ENCODE measurements at places on chromosomes 2 and 18.
A peak's percentile ranks its signal among the peaks of the same experiment; 100 is the strongest.

DNA sequence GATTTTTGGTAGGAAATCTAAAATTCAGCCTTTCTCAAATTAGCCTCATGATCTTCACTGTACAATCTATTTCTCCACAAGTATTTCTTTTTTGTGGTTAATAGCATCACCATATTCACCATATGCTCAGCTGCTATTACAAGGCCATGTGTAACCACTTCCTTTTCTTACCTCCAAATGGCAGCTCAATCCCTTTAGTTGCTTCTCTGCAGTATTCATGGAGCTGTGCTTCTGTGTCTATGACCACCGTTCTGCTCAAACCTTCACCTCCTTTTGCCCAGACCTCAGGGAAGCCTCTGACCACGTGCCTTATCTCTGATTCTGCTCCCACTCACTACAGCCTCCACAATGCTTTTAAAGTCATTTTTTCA is 126.7 kb upstream of the TMEM200C start:
- no peak for DNase-seq

DNA sequence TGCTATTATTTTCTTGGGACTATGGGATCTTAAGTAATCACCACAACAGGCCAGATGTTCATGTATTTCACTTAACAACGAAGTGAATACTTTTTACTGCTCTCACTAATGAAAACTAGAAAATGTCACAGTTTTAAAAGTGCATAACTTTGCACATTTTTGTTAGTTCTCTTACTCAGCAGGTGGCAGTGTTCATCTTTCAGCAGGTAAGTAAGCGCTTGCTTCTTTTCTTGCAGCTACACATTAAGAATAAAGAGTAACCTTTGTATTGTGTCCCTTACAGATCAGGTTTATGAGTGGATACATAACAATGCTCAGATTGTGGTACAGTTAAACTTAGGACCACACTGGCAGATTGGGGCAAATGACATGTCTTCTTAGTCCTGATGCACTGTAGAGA is 61.0 kb downstream of the DAW1 start:
- DNase-seq, result no peak

- no peak for DNase-seq
Observed at GRCh38 chr2:201070948-201071478, 458 bp downstream of the HYCC2 start.

DNA sequence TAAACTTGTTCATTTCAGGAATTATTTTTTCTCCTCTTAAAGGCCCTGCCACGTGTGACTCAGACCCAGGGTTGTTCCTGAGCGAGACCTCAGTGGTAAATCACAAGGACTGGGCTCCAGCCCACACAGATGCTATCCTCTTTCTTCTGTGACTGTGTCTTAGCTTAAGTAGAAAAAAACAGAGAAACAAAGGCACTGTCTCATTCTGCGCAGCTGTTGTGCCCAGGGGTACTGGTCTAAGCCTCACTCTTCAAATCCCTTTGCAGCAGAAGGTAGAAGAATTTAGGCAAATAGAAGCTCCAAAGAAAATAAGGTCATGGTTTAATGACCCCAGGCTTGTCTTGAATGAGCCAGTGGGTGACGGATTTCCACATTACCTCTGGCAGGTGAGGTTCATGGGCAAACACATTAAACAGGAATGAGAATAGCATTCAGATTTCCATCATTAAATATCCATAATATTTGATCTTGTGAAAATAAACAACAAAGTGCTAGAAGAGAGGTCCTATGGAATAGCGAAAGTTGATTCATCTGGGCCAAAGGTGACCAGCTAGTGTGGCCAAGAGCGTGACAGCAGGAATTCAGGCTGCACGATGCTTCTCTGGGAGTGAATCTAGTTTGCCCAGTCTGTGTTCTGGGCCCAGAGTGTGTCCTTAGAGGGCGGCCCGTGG is 63.3 kb downstream of the LIPG start:
- no peak for DNase-seq

DNA sequence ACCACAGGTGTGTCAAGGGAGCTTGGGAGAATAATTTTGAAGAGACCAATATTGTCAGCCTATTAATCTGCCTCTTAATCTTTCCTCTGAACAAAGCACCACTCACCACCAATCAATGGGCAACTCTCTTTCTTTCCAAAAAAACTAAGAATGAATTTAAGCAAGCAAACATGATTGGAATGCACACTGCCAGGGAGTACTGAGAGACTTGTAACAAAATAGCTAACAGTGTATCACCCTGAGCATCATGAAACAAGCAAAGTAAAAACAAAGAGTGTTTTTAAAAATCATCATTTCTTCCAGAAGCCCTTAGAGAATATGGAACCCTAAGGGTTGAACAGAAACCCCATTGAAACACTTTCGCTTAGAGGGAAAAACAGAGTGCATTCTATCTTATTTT is 299.7 kb downstream of the DSEL start:
- no peak for DNase-seq

DNA sequence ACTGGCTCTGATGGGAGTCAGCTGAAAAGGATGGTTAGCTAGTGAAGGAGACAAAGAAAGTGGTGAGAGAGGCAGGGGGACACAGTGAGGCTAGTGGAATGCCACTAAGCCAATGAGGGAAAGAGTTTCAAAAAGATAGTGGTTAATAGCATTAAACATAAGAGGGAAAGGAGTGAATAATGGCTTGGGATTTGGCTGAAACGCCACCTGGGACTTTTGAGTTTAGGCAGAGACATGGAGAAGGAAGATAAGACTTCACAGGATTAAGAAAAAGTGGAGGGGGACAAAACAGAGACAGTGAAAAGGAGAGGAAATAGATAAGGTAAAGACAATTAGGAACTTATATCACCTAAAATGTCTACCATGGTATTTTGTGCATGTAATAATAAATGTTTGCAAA is 6.9 kb downstream of the CD28 start:
- no peak for DNase-seq

GRCh38 chr2:107817378-107817777 is 9.3 kb upstream of the RGPD4 start:
- DNase-seq, result no peak

GRCh38 chr18:76174451-76174850 is 320.6 kb downstream of the ZNF516 start:
- no peak for DNase-seq

GRCh38 chr18:11002796-11003195 is 146.6 kb downstream of the PIEZO2 start:
- no peak for DNase-seq

DNA sequence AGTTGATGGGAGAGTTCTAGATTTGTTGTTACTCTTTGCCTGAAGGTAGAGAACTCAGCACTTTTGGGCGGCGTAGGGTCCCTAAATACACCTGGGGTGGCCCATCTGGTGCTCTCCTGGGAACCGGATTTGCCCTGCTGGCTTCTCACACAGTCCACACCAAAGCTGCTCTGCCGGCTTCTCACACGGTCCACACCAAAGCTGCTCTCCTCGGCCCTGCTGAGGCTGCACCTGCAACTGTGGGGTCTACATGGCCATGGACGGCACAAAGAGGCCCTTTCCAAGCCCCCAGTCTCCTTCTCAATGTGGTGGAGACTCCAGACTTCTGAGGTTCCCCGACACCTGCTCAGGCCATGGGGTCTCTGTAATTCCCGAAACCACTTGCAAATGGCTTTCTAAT is 124.8 kb upstream of the GPC1 start:
- no peak for DNase-seq

GRCh38 chr18:55106466-55106865 is 147.2 kb upstream of the CCDC68 start:
- no peak for DNase-seq

- no peak for DNase-seq
Observed at GRCh38 chr2:71833272-71833671, 314.4 kb downstream of the CYP26B1 start.

- no peak for DNase-seq
Observed at GRCh38 chr2:3195641-3196476, 181.8 kb downstream of the EIPR1 start.

GRCh38 chr18:50162486-50163304 is 32.3 kb downstream of the MYO5B start:
- no peak for DNase-seq

DNA sequence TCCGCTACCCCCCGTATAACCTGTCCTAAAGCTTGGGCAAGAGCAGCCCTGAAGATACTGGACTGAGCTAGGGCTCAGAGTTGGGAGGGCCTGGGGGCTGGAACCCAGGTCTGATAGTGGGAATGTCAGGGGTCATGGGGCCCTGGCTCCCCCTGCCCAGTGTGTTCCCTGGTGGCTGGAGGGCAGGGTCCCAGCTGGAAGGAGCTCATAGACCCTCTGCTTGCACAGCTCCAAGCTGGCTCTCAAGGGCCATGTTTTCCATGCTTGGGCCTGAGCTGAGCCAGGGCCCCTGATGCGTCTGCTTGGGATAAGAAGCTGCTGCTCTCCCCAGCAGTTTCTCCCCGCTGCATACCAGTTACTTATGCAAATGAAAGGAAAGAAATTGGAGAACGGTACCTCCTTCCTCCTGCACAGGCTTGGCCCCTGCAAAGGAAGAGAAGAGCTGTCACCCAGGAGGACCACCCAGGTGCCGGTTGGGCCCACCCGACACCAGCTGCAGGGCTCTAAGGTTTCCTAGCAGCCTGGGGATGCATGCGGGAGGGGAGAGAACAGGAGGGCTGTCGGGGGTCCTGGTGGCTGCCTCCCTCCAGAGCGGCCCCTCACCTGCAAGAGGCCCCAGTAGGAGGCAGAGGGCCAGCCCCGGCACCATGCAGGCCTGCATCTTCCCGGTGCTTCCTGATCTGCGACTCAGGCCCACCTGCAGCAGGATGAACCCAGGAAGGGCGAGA is 628 bp downstream of the OTOS start:
- DNase-seq, result no peak

GRCh38 chr2:69011611-69012157 is 1.3 kb upstream of the ANTXR1 start:
- DNase-seq, result no peak

GRCh38 chr2:176637486-176638166 is 368.4 kb downstream of the MTX2 start:
- DNase-seq, result no peak

DNA sequence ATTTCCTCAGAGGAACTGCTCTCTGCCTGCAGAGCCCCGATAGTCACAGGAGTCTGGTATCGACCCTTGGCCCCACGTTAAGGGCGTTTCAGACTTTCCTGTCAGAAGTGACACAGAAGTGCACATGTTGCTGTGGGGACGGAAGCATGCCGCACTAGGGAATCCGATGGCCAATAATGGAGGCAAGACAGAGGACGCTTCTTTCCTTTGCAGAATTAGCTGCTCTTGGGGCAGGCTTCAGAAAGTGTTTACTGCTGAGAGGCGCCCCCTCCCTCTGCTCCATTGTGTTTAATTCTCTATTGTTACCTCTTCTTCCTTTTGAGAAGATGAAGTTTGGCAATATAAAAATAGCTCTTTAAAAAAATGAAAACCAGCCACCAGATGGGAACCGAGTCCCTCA is 118.6 kb upstream of the EML6 start:
- no peak for DNase-seq

DNA sequence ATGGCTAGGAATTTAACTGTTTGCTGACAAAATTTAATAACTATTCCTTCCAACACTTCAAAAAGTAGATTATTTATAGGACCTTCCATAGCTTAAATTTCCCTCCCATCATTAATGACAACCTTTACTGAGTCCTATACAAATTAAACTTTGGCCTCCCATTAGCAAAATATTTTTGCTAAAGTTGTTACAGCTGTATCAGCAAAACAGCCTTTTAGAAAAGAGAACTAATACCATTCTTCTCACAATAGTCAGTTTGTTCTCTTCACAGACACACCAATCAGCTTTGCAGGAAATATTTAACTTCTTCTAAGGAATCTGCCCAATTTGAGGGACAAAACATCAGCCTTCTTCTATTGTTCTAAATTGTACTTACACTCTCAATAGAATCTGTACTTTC is 12.0 kb upstream of the GCFC2 start:
- DNase-seq, result no peak

GRCh38 chr2:240166191-240166590 is 25.7 kb upstream of the OTOS start:
- DNase-seq, result no peak

- no peak for DNase-seq
Observed at GRCh38 chr2:96203130-96204028, 5.2 kb downstream of the STARD7 start.

DNA sequence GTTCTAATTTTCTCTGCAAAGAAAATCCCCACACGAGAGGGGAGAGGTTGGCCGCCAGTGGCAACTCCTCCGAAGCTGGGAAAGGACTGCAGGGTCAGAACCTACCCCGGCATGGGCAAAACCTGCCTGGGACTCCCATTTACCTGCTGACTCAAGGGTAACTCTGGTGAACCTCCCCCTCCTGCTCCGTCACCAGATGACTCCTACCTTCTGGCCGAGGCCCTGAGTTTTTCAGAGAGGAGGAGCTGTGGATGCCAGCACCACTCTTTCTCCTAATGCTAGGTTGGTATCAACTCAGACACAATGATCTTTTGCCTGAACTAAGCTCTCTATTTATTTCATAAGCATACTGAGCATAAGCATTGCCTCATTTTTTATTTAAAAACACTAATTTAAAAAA is 96.6 kb downstream of the ALPK2 start:
- DNase-seq, result no peak

DNA sequence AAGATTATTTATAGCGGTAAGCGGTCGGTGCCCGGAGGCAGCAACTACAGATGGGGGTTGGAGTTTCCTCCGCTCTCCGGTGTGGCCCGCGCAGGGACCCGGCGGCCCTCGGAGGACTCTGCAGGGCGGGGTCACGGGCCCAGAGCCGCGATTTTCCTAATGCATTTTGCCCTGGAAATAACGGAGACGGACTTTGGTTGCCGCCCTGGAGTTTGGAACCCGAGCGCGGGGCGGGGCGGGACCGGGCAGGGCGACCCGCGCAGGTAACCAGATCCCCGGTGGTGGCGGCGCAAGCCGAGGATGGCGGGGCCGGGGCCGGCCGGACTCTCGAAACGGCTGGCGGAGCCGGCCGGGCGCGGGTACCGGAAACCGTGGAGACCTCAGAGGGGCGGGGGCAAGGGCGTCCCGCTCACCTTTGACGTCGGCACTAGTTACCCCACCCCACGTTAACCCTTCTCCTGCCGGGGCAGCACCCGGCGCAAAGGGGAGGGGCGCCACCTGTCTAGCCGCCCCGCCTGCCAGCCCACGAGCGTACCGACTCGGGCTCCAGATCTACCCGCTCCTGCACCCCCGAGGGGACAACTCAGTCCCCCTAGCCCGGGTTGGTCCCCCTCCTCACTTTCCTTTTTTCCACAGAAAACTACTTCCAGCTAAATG is 2.9 kb downstream of the CYP26B1 start:
- DNase-seq, result peak; percentile 49

DNA sequence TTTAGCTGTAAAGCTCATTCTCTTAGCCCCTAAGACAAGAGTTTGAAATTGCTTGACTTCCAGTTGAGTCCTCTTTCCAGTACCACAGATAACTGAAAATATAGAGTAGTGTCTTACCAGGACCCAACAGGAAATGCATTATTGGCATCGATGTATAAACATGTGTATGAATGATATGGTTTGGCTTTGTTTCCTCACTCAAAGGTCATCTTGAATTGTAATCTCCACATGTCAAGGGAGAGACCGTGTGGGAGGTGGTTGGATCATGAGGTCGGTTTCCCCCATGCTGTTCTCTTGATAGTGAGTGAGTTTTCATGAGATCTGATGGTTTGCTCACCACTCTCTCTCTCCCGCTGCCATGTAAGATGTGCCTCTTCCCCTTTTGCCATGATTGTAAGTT is 745.0 kb downstream of the TMEM182 start:
- no peak for DNase-seq

Data from NCI-H446 treated with DMSO at 0.1 percent for 48 hours (cell line).